ENCODE measurements at places on chromosomes 6 and 20.
A peak's percentile ranks its signal among the peaks of the same experiment; 100 is the strongest.

DNA sequence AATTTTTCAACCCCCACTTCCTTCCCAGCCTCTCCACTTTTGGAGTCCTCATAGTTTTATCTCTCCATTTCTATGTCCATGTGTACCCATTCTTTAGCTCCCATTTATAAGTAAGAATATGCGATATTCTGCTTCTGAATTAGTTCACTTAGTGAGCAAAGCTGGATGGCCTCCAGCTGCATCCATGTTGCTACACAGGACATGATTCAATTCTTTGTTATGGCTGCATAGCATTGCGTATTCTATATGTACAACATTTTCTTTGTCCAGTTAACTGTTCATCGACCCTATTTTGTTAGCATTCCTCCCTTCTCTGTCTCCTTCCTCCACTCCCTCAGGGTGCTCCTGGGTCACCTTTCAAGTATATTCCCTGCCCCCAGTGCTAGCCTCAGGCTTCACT lies 210.0 kb upstream of the SSTR4 start:
- DNase-seq, result no peak

- peak; percentile 66 for DNase-seq
Observed at GRCh38 chr20:24998631-24999445, 6.3 kb upstream of the APMAP start.

- DNase-seq, result no peak
Observed at GRCh38 chr20:46416839-46417238, 10.4 kb upstream of the ELMO2 start.

DNA sequence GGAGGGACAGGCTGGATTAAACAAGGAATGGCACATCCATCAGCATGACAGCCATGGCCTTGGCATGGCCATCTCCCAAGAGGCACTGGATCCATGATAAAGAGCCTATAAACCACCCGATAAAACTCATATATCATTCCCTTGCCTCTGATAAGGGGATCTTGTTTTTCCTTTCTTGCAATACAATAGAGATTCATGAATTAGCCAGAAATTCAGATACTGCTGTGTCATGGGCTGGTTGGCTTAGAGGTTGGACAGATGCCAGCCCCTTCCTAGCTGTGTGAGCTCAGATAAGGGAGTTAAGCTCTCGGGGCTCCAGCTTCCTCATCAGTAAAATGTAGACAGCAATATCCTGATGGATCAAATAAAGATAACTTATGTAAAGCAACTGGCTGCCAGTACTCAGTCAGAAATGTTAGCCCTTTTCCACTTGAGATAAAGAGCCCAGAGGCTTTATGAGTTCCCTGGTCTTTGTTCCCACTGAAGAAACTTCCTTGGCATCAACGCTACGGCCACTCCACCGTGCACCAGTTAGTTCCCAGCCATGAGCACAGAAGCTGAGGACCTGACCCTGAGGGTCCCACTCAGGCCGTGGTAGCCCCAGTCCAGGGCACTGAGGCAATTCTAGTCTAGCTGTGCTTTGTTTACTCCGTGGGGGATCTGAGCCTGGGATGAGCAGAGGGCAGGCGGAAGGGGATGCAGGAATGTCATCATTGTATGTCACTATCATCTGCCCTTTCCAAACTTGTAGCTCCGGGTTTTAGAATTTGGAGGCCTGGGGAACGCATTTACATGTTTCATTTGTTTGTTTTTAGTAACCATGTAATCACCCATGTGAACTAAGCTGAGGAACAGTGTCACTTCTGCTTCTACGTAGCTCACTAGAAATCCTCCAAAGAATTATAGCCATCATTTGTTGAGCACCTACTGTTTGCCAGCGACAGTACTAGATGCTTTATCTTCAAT lies 67.2 kb upstream of the TBC1D7 start:
- no peak for DNase-seq

DNA sequence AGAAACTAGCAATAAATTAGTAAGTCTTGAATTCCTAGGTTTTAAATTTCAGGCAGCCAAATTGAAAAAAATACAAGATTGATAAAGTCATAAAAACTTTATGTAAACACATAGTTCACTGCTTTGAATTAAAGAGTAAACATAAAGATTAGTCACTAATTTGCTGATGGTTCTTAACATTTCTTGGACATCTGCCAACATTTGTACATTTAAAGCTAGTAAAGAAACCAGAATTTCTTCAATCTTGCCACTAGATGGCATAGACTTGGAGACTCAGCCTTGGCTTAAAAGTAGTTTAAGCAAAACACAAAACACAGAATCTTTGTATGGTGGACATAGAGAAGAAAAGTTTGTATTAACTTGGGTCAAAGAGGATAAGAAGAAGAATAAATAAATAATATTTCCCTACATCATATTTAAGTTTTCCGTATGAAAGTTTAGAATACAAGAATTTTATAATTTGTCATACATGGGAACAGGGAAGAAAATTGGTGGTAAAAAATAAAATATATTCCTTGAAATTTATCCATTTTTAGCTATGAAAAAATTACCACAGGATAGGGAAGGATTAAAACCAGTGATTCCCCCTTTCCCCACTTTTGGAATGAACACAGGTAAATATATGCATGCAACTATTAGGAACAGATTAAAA lies 41.7 kb upstream of the FAM135A start:
- DNase-seq, result no peak

DNA sequence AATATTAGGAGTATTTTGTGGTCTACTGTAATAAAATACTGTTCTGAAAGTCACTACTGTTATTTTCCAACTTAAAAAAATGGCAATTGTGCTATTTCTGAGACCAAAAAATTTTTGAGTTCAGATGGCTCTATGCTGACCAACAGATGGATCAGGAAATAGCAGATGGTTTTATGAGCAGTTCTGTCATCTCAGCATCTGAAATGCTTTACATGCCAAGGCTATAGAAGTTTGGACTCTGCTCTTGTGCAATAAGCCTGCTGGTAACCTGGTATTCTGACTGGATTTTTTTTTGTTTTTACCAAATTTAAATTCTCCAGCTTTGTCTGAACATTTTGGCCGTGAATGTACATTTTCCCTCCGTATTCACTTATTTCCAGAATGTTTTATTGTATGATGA lies 1127.5 kb downstream of the GRIK2 start:
- no peak for DNase-seq
